ENCODE measurements at places on chromosomes 12 and 14. TPM values are rescaled to one million over a fixed set of nuclear protein-coding genes. Genes with fewer than 3 reads are reported as not detected.

Gene NKX2-1
- total RNA-seq: not detected

DNA sequence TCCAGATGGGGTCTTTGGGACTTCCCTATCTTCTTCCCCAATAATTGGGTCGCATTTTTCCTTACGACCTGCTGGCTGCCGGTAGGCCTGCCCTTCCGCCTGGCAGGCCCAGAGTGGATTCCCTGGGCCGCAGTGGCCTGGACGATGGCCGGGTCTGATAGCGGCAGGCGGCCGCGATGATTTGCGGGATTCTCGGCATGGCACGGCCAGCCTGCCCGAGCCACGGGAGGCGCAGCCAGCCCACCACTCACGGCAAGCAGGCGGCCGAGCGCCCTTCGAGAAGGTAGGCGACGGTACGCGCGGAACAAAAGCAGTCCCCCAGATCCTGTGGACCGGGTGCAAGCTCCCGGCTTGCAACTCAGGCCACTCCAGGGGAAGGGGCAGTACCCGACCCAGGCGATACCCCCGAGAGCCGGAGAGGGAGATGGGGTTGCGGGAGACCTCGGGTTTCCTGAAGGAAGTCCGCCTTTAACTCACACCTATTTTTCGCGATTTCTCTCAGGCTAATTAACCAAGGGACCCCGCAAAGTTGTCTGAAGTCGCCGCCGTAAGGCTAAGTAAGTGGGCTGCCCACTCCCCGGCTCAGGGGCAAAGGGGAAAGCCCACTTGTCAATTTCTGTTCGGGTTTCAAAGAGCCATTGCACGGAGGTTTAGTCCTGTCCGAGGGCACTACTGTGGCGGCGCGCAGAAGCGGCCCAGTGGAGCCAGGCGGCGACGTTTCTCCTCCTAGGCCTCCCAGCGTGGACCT lies 1.4 kb upstream of the GSC start:
- DNase-seq: no peak

DNA sequence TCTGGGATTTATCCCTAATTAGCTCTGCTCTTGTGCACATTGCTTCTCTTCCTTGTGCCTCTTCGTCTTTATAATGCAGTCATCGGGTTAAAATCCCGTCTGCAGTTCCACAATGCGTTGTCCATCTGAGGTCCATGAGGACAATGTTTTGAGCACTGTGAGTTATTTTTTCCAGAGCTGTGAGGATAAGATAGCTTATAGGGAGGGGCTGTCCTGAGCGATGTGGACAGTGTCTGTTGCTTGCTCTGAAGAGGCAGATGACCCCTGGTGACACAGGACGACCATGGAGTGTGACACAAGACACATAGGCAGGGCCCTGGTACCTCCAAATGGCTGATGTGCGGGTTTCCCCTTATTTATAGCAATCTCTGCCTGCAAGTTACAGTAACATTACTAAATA lies 132.5 kb downstream of the SMOC1 start:
- DNase-seq: no peak

Gene MYL6
- 1,517 TPM for total RNA-seq

DNA sequence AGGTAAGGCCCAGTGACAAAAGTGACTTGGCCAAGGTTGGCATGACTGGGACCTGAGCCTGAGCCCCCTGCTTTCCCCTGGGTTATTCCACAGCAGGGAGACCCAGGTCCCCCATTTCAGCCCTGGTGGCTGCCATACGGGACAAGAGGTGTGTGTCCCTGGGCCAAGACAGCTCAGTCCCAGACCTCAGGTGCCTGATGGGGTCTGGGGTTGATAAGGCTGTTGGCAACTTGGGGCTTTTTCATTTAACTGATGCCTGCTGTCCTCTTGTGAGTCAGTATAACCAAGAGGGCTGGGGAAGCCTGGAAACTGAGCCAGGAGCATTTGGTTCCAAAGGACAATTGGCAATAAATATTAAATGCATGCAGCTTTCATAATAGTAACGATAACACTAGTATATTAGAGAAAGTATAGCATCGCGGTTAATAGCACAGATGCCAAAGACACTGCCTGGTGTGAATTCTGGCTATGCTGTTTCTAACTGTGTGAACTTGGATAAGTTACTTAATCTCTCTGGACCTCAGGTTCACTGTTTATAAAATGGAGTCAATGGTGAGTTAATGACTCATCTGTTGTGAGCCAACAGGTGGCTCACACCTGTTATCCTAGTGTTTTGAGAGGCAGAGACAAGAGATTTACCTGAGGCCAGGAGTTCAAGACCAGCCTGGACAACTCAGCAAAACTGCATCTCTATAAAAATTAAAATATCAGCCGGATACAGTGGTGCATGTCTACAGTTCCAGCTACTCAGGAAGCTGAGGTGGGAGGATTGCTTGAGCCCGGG lies 898 bp downstream of the SDSL start:
- DNase-seq: no peak

GRCh38 chr14:100397005-100397404 lies 73.9 kb downstream of the SLC25A47 start:
- no peak for DNase-seq

DNA sequence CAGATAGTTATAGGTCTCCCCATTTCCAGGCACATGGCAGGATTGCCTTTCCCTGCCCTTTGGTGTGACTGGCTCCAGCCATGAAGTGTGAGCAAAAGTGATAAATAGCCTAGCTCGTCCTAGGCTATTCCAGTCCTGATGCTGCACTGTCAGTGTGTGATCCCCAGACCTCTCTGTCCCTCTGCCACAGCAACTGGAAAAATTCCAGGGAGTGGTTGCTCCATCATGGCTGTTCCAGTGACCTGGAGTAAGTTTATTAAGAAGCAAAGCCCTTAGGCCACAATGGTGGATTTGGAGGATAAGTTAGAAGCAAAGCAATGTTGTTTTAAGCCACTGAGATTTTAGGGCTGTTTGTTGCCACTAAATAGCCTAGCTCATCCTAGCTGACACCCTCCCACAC lies 9.8 kb upstream of the KRT83 start:
- DNase-seq: no peak

Gene EVL
- total RNA-seq: 12.8 TPM

GRCh38 chr14:50947446-50947845 lies 3.2 kb upstream of the PYGL start:
- peak; percentile 28 for DNase-seq

Gene ELK3
- total RNA-seq: 13.1 TPM

- DNase-seq: no peak
Measured at GRCh38 chr12:120736404-120737331, 11.0 kb downstream of the ACADS start.

Measured in fibroblast of lung (primary cell).